ENCODE measurements at places on chromosomes 3 and 15.

GRCh38 chr3:141380987-141381386 lies 12.7 kb downstream of the ZBTB38 start:
- DNase-seq, result no peak

DNA sequence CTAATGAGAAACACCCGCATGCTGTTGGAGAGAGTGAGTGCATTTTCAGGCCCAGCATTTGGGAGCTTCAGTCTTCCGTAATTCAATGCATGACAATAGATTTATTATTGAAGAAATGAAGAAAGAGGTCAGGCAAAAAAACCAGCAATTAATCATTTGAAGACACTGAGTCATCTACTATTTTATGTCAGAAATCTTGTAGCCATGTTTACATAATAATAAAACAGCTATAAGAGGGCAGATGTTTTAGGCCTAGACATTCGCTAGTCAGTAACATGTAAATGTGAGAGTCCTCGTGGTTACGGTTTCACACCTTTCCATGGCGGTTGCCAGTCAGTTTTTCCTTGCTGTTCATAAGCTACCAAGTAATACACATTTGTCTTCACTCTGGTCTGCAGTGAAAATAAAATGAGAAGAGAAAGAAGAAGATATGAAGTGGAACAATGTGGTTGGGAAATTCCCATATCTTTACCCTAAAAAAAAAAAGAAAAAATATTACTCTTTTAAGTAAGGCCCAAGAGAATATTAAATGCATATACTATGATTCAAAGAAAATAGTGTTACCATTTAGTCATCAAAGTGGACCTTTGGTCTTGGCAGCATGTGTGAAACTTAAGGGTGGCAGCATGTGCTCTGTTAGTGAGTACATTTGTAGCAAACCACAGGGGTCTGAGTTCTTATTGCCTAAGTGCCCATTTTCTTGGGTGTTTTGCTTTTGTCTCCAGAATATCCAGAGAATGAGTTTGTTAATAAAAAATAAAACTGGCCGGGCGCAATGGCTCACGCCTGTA lies 140.5 kb upstream of the TBL1XR1 start:
- DNase-seq, result no peak

DNA sequence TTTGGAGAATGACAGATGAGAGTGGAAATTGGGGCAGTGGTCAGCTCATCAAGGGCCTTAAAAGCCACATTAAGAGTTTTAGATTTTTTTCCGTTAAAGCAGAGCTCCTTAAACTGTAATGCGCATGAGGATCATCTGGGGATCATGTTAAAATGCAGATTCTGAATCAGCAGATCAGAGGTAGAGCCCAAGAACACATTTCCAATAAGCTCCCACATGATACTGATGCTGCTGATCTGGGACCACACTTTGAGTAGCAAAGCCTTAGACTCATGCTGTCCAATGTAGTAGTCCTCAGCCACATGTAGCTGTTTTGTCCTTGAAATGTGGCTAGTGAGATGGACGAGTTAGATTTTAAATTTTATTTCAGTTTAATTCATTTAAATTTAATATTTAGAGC lies 26.3 kb upstream of the POMGNT2 start:
- no peak for DNase-seq

DNA sequence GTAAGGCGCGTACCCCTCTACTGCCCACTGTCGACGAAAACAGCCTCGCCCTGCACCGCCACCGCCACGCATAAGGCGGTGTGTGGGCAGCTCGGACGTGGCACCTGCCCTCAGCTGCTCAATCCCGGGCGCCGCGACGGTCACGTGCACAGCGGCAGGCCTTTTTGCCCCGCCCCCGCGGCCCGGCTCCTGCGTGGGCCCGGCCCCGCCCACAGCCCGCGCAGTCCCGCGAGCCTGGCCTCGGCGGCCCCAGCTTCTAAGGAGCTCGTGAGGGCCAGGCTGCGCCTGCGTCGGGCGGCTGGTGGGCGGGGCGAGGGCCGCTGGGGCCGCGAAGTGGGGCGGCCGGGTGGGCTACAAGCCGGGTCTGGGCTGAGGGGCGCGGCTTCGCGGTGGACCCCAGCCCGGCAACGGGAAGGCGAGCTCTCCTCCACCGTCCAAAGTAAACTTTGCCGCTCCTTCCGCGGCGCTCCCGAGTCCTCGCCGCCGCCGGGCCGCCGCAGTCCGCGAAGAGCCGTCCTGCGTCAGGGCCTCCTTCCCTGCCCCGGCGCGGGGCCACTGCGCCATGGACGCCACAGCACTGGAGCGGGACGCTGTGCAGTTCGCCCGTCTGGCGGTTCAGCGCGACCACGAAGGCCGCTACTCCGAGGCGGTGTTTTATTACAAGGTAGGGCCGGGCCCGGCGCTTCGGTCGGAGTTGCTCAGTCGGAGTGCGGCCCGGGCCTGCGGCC lies at the start of gene CAPN7:
CAPN7 (plus strand) TSS at position 313 of the 728 bp plus-strand sequence; CDS start at position 563, 250 bp downstream.
- no peak for DNase-seq

DNA sequence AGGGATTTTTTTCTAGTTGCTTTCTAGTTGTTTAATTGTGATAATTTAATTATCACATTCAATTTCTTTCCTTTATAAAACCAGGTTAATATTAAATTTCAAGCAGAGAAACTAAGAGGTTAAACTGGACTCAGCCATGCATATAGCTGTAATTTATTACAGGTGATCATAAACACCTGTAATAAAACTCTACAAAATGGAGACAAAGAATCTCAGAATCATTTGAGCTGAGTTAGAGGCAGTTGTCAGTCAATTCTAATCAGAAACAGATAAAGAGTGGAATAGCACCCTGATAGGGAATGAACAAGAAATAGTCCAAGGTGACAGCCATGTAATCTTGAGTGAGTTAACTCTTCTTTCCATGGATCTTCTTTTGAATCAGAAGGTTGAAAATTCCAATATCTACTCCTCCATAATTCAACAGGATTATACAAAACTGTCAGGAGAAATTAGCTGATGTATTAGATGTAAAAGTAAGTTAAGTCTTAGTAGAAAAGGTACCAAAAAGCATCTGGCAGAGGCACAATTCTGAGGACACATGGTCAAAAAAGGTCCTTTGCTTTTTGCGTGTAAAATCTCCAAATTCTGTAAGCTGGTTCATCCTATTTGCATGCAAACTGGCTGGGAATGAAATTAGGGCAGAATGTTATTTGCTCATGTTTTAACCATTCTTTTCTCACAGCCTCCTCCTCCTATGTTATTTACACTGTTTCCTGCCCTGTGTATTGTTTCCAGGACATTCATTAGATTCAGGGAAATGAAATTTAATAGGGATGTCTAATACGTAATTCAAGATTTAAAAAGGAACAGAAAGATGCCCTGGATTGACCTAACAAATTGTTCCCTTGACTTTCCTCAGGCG lies 39.4 kb upstream of the B3GNT5 start:
- no peak for DNase-seq

- no peak for DNase-seq
Observed at GRCh38 chr3:50585919-50586762, 16.8 kb downstream of the HEMK1 start.

- no peak for DNase-seq
Observed at GRCh38 chr3:176469694-176470205, 727.5 kb downstream of the TBL1XR1 start.

DNA sequence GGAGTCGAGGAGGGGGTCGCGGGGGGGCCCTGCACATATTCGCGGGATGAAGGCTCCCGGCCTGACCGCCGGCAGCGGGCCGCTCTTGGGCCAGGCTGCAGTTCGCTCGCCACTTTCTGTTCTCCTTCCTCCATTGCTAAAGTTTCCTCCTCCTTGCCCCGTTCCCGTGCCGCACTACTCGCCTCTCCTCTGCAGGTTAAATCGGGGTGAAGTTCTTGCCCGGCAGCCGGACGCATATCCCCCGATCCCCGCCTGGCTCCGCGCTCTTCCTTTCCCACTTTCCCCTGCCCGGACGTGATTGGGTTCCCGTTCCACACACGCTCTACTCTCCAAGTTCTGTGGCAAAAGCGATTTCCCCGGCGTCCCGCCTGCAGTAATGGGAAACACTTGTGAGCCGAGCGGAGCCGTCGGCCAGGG lies 556 bp downstream of the CRYBG3 start:
- no peak for DNase-seq

GRCh38 chr3:123004201-123004918 lies 23.2 kb downstream of the SEMA5B start:
- no peak for DNase-seq

DNA sequence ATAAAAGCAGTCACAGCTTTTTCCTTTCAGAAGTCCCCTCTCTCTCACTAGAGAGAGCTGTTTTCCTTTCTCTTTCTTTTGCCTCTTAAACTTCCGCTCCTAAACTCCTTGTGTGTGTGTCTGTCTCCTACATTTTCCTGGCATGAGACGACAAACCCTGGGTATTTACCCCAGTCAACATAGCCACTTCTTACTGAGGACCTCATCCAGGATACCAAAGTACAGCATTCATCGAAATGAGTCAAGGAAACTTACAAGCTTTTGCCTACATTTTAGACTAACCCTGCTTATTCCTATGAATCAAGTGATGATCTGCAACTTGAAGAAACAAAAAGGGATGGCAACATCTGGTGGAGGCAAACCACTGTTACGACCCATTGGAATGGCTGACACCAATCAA lies 16.7 kb downstream of the PATL2 start:
- no peak for DNase-seq

DNA sequence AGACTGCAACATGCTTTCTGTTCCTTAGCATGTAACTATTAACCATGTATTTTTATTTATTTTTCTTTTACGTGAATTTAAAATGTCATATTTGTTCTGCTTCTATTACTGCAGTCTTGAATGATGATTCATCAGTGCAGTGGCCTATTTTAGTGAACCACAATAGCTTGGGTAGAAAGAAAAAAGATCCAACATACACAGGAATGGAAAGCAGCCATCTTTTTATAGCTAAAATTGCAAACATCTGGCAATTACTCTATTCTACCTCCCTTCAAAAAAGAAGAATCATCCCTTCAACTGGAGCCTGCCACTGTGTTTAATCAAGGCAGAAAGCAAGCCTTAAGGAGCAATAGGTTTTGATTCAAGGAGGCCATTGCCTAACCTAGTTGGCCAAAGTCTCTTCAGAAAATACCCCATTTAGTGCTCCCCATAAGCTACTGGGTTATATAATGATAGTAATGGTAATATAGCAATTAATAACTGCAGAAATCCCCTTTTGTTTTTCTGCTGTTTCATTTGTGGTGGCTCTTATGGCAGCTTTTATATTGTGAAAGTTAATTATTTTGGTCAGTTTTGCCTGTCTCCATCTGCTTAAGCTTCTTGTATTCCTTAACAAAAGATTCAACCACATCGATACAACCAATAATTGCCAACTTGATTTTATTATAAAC lies 267.3 kb downstream of the LPP start:
- no peak for DNase-seq

- DNase-seq, result no peak
Observed at GRCh38 chr3:19488939-19489338, 340.6 kb downstream of the KCNH8 start.

GRCh38 chr3:113501597-113501996 lies 13.4 kb downstream of the SPICE1 start:
- no peak for DNase-seq
